ENCODE measurements at places on chromosomes 3 and 15.

DNA sequence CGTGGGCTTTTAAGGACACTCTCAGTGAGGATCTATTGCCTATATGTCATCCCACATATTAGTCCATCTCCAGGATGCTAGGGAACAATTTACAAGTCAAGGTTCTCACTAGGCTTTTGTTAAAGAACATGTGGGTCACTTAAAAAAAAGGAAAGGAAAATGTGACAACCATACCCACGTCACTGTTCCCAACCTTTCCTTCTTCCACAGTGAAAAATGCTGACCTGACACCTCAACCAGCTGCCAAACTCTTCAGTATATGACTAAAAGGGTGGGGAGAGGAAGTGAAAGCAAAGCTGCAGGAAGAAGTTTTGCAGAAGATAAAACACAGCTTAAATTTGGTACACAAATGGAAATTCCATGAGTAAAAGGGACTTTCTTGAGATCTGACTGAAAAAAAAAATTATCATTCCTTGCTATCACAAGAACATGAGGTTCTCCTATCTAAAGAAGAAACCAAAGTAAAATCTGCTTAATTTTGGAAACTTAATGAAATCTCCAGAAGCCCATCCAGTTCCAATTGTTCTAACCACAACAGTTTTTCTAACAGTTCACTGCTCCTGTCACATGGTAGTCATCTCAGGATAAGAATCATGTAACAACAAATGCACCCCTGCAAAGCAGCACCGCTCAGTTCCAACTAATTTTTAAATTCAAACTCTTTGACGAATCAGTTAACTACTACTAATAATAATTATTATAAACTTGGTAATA is 117.0 kb upstream of the TSPAN3 start:
- no peak for DNase-seq

DNA sequence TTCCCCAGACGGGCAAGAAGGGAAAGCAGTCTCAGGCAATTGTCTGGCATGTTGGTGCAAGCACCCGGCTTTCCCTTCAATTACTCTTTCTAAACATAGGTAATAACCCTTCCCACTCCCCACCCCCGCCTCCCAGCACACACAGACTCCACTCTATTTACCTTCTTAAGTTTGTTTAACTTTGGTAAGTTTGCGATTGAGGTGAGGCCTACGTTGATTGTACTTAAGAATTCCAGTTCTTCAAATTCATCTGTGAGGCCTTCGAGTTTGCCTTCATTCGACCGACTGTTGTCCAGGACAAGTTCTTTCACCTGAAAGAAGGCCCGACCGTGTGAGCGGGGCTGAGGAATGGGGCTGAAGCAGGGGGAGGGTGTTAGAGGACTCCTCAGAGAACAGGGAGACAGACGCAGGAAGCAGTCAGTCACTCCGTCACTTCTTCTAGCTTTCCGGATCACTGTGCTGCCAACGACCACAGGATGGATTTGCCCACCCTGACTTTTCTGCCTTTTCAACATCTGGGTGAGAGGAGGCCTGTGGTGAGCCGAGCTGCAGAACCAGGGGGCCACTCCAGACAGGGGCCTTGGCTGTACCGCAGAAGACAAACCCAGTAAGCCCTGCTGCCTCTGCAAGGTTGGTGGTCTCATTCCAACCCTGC is 33.0 kb downstream of the ANP32A start:
- DNase-seq: no peak

DNA sequence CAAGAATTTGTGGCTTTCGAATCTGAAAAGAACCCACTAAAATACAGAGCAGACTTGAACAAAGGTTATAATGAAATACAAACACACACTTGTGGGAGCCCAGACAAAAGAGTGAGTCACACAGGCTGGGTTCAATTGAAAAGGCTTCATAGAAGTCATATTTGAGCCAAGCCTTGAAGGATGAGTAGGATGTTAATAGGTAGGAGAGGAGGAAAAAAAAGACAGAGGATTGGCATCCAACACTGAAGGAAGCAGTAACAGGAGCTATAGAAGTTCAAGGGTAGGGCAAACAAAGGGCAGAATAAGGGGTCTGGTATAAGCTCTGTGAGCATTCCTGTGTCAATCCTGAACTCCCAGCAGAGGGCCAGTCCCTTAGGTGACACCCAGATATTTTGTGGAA is 325.4 kb downstream of the FOXP1 start:
- DNase-seq: peak; percentile 45

- DNase-seq: no peak
Measured at GRCh38 chr15:69092159-69092558, 68.3 kb upstream of the GLCE start.

GRCh38 chr15:28948036-28948435 is 62.3 kb downstream of the APBA2 start:
- no peak for DNase-seq

DNA sequence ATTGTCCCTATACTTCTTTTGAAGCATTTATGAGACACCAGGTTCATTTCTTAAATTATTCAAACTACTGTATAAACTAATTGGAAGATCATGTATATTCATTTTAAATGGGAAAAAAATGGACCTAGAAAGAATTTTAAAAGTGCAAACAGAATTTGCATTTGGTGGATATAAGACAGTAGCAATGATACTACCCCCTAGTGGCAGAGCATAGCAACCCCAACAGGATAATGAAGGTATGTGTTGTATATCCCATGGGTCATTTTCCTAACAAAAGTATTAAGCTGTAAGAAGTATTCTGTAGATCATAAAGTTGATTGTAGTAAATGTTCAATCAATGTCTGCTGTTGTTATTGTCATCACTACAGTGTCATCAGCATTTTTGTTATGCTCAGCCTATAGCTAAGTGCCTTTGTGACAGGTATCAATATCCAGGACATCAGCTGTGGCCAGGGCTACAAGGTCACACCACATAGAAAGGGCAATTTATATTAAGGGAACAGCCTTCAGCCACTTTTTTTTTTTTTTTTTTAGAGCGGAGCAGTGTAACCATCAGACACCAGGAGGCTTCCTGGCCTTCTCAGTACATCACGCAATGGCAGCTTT is 175.8 kb downstream of the FOXB1 start:
- DNase-seq: peak; percentile 30

DNA sequence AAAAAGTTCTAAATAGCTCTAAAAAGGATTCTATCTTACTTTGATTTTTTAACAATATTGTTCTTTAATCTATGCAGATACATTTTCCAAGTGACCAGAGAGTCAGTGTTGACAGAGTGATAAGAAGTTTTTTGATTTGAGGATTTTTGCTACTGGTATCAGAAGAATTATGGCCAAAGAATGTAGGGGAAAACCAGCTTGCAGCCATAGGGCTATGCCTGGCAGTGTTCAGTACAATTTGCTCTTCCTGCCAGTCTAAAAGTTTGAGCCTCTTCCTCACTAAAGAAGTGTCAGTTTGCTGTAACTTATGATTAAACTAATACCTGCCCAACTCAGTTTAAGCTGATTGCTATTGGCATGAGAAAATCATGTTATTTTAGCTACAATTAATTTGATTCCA is 35.3 kb upstream of the FSIP1 start:
- DNase-seq: no peak

DNA sequence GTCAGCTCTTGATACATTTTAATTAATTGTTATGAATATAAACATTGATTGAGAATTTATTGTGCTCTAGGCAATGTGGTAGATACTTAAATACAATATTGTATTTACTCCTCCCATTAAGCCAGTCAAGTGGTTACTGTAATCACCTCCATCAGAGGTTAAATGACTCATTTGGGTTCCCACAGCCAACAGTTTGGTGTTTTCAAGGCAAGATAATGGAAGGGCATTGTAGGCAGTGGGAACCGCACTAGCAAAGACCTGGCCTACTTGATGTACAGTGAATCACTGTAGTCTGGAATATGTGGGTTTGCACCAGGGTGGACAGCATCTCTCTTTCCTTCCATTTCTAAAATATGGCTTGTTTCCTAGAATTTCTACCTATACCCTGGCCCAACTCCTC is 127.4 kb downstream of the EDEM1 start:
- no peak for DNase-seq

DNA sequence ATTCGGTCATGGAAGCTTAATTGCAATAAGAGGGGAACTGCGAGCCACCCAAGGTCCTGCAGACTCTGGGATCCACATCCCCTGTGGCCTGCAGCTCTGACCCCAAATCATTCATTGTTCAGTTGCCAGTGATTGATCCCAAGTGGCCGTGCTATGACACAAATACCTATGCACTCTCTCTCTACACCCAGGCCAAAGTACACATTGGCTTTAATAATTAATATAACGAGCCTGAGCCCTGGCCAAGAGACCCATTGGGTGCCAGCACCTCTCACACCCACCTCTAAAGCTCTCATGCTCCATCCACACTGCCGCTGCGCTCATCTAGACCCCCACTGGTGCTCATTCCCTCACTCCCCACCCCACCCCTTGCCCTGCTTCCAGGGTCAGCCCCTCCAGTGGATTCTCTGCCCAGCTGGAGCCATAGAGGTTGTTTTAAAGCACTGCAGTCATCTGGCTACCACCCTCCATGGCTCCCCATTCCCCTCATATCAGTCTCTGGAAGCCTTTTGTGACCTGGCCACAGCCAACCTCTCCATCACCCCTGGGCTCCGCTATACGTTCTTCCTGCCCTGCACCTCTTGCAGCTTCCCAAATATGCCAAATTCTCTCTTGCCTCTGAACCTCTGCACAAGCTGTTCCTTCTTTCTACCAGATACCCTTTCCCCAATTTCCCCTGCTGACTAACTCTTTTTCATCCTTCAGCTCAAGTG is 37.7 kb upstream of the SLC6A6 start:
- DNase-seq: no peak

GRCh38 chr3:56415652-56416051 is 52.6 kb downstream of the ERC2 start:
- no peak for DNase-seq

DNA sequence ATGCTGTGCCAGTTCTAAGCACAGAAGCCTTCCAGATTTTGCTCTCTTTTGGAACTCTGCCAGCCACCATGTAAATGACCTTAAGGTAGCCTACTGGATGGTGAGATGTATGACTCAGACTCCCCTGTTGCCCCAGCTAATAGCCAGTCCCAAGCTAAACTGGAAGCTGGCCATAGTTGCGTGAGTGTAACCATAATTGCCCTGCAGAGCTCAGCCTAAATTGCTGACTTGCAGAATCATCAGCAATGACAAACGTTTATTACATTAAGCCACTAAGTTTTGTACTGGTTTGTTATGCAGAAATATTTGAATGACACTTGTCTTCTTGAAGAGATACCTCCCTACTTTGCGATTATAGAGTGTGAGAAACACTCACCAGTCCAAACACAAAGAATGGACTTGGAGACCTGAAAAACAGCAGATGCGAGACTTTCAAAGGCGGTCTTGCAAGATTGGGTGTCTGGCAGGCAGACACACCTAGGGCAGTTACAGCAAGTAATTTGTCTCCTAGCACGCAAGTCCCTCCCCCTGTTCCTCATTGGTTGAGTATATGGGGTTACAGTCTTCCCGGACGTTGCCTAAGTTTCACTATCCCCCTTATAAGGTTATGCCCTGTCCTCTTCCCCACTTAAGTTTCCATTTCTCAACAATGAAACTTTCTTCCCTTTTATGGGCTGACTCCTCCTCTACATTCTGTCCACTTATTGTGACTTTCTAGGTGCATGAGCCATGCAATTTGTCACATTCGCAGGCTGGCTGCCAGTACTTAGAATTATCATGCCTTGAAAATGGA is 83.6 kb upstream of the XCR1 start:
- no peak for DNase-seq

DNA sequence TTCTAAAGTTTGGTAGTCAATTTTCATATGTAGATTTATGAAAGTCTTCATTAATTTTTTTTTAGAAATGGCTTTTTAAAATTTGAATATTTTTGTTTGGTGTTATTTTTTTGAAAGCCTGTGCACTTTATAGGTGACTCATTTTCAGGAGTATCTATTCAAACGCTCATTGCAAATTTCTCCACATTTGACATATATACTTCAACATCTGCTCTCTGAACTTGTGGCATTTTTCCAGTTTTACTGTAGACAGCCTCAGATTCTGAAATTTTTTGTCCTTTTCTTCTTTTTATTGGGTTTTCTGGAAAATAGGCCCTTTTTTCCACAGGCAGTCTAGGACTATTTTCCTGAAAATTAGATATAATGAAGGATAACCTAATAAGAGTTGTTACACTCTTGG is 396.6 kb downstream of the RBMS3 start:
- DNase-seq: no peak

DNA sequence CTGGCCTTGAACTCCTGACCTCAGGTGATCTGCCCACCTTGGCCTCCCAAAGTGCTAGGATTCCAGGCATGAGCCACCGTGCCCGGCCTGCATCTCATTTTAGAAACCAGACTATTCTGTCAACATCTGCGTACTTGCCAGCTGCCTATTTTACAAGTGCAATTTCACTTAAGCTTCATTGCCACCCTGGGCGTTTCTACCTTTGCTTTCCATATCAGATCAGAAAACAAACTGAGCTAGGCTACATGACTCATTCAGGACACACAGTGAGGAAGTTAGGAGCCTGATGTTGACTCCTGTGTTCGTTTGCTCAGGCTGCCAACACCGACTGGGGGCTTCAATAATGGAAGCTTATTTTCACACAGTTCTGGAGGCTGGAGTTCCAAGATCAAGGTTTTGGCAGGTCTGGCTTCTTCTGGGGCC is 42.3 kb upstream of the KLHL25 start:
- peak; percentile 20 for DNase-seq

GRCh38 chr3:46856576-46857471 is 6.4 kb downstream of the MYL3 start:
- no peak for DNase-seq

DNA sequence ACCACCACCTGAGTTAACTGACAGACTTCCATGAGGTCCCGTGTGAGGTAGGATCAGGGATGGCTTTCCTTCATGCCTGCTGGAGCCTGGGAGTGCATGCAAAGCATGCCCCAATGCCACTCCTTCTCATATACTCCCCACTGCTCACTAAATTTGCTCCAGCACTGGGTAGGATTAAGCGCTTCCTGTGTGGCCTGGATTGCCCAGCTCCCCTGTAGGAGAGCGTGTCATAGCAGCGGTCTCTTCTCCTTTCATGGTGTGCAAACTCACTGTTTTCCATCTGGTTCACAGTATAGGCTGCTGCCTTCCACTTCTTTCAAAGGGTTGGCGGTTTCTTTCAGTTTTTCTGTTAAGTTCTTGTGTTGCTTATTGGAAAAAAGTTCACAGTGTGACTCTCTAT is 34.1 kb upstream of the ABI3BP start:
- DNase-seq: no peak

DNA sequence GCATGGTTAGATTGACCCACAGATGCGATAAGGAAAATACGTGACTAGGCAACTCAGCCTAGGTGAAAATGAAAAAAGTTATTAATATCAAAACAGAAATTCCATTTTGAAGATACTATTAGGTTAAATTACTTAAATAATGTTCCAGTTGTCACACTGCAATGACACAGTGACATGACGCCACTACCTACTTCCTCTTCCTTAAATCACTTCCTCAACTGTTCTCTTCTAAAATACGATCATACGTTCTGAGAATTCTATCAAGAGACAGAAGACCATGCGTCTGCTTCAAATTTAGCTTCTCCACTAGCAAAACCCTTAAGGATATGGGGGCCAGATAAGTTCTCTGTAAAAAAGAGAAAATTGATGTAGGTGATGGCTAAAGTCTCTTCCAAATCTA is 18.2 kb downstream of the CMTM6 start:
- DNase-seq: no peak

All from NCI-H146 (cell line).